ELR (cell line): ENCODE measurements at places on chromosomes 5 and 9.

- DNase-seq: peak; percentile 96
These were observed 35.6 kb downstream of the TPPP start for GRCh38 chr5:657570-657969.

DNA sequence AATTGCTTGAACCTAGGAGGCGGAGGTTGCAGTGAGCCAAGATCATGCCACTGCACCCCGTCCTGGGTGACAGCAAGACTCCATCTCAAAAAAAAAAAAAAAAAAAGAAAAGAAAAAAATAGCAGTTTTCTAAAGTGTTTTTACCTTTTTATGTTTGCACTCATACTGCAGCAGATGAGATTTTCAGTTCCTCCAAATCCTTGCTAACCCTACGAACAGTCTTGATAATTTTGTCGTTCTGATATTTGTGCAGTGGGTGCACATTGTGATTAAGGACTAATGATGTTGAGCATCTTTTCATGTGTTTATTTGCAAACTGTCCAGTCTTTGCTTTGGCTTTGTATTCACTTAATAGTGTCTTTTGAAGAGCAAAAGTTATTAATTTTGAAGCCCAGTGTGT, 42.9 kb downstream of the ZCCHC7 start:
- DNase-seq: no peak

DNA sequence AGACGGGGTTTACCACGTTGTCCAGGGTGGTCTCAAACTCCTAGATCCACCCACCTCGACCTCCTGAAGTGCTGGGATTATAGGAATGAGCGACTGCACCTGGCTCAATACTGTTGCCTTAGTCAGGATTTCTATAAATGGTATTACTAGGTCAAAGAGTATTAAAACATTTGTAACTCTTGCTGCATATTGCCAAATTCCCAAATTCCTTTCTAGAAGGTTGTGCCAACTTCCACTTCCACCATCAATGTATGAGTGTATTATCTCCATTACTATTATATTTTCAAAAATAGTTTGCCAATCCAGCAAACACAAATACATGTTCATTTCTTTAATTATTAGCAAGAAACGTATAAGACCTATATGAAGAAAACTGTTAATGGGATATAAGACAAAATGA, 10.6 kb downstream of the PTGR1 start:
- DNase-seq: no peak

DNA sequence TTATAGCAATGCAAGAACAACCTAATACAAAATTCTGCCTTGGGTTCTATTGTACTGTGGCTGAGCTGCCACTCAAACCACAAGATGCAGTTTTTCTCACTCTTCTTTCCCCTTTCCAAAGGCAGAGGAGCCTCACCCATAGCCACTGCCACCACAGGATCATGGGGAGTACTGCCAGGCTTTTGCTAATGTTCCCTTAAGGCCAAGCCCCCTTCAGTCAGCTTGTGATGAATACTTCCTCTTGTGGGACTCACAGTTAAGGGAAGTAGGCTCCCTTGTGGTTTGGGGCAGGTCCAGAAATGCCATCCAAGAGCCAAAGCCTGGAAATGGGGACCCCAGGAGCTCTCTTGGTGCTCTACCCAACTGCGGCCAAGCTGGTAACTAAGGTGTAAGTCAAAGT, 258.7 kb downstream of the SPATA31D1 start:
- DNase-seq: no peak

DNA sequence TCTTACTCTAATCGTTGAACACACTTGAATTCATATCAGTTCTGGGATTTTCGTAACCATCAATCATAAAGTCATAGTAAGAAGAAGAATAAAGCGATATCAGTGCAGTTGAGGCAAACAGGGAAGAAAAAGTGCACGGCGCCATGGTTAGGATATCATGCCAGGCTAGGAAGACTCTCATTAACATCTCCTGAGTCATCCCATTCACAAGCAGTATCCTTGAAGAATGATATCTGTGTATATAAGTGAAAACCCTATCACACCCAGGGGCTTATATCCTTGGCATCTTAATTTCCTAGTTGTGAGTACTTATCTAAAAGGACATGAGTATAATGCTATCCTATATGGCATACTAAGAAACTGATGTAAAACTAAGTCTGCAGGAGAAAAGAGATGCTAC, 38.6 kb downstream of the NFIB start:
- no peak for DNase-seq
